BJ (cell line): ENCODE measurements at places on chromosomes 16 and 17.

DNA sequence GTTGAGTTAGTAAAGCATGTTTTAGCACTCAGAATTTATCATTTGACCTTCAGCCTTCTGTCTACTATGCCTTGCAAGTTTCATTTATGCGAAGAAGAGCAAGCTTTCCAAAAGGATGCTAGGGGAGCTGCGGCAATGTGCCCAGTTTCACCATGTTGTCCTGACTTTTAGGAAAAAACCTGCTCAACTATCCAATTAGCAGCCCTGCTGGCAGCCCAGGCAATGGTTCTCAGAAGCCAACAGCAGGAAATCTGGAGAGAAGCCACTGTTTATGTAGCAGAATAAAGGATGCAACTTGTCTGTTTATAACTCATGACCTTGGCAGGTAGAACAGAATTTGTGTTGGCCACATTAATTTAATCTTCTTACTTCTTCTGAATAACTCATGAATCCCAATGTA is 230.8 kb downstream of the ABCC12 start:
- DNase-seq = no peak

- no peak for DNase-seq
Measured at GRCh38 chr17:31281061-31281460, 16.0 kb downstream of the OMG start.

DNA sequence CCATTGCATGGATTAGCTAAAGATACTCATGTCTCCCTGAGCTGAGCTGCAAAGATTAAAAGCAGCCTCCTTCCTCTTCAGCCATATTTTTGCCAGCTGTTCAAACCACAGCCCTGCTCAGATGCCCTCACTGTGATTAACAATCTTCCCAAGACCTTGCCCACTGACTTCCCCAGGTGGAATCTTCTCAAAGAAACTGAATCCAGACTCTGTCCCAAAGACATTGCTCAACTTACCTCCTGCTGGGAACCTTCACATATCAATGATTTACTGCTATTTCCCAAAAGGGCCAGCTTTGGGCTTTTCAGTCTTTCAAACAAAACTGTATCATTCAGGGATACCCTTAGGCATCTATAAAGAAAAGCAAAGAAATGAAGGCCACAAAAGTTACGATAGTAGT is 9.2 kb downstream of the C17orf67 start:
- no peak for DNase-seq

DNA sequence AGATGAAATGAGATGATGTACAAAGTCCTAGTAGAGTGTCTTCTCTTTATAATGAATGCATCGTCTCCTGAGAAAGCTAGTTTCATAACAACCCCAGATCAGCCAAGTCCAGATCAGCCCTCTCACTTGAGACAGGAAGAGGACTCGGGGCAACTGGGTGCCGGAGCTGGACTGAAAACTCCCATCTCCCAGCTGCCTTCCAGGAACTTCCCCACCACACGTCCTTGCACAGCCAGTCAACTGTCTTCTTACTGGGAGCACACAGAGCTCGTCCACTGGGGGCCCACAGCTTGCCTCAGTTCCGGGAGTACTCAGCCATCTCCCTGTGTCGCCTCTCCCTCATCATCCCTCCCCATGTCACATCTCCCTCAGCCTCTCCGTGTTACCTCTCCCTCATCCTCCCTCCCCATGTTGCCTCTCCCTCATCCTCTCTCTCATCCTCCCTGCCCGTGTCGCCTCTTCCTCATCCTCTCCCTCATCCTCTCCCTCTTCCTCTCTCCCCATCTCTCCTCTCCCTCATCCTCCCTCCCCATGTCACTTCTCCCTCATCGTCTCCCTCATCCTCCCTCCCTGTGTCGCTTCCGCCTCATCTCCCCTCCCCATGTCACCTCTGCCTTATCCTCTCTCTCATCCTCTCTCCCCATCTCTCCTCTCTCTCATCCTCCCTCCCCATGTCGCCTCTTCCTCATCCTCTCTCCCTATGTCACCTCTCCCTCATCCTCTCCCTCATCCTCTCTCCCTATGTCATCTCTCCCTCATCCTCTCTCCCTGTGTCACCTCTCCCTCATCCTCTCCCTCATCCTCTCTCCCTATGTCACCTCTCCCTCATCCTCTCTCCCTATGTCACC is 22.4 kb upstream of the KCNH6 start:
- no peak for DNase-seq

GRCh38 chr17:67602444-67602843 is 115.3 kb upstream of the NOL11 start:
- DNase-seq = no peak

DNA sequence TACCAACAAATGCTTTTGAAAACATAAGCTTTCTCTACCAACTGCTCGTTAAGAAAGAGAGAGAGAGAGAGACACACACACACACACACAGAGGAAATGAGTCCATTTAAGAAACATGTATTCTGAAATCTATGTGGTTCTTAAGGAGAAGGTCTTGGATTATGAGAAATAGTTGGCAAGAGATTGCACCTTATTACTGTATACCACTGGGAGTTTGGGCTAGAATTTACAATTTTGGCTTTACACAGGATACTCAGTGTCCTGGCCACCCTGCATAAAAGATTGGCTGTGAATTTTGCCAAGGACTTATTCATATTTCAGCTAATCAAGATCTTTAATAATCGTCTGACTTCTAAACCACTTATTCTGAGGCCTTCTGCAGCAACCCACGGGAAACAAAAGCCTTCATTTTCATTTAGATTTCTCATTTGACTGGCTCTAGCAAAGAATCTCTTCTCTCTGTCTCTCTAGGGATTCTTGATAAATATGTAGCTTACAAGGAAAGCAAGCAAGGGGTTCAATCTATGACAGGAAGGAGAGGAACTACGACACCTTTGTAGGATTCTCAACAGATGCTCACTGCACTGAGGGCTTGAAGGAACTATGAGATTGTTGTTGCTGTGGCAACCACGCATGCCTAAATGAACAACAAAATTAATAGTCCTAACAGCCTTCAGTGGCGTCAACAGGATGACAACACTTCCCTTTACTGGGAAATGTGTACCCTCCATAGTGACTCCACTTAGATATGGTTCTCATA is 75.3 kb upstream of the GNAO1 start:
- no peak for DNase-seq

- no peak for DNase-seq
Measured at GRCh38 chr17:81735264-81736102, 23.4 kb downstream of the SLC25A10 start.

- DNase-seq = no peak
Measured at GRCh38 chr17:9557857-9558256, 17.8 kb downstream of the STX8 start.

DNA sequence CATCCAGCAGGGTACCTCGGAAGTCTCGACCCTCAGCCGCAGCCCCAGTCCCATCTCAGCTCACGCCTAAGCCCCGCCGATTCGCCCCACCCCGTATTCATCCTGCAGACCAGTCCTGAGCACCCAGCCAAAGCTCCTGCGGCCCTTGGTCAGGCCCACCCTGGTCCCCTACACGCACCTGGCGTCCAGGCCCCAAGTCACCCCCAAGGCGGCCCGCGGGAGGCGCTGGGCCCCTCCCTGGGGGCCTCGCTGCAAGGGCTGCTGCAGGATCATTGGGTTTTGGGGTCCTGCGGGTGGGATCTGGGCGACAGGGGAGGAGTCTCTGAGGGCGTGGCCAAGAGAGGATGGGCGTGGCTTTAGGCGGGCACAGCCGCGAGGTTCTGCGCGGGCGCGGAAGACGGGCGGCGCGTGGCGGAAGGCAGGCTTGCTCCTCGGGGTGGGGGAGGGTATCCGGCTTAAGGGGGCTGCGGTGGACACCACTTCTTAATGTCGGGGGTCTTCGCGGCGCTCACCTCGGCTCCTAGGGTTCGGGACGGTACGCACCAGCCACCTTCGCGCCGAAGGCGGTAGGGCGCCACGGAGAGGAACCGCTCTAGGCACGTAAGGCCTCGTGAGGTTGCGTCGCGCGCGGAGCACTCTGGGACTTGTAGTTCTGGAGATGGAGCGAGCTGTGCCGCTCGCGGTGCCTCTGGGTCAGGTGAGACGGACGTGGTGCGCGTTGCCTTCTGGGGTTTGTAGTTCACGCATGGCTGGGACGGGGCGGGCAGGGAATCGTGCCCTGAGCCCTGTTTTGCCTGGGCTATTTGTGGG is at the start of the genes HCFC1R1 and THOC6:
Gene HCFC1R1 (minus strand): TSS at position 274 of the 810 bp plus-strand sequence. CDS start 1 bp downstream, at position 273.
Gene THOC6 (plus strand): TSS at position 367 of the 810 bp plus-strand sequence. CDS start 292 bp downstream, at position 659.
- DNase-seq = peak; percentile 88

GRCh38 chr16:57624806-57625500 is 3.5 kb upstream of the ADGRG1 start:
- DNase-seq = no peak

DNA sequence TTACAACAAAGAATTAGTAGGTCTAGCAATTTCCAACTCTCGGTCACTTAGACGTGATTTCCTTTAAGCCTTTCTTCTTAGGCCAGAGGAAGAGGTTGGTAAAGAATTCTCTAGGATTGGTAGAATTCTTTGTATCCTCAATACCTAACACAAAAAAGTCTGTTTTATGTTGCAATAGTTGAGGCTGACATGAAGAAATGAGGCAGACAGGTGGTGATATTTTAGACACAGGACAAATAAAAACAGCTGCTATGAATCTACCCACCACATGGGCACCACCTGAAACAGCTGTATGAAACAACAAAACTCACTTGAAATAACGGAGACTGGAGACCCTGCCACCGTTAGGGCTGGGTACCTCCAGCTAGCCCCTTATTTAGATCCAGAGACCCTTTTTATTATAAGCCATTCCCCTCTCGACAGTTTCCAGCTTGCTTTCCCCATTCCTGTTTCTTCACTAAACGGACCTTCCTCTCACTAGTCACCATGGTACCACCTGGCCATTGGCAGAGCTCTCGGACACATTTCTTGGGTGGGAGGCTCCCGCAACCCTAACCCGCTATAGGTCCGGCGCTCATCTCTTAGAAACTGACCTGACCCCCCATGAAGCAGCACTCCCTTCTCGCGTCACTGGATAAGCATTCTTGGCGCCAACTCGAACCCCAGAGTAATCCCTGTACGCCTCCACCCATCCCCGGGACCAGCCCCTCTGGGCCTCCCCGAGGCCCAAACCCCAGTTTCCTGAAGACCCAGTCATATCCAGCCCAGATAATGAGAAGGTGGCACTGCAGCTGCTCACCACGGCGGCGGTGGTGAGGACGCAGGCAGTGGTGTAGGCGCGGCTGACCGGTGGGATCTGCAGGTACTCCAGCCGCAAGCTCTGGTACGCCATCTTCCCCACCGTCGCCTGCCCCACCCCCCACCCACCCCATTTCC is at the start of gene DERL2:
Gene DERL2 (minus strand): TSS at position 909 of the 936 bp plus-strand sequence. CDS start 17 bp downstream, at position 892.
- DNase-seq = no peak

- peak; percentile 60 for DNase-seq
Measured at GRCh38 chr17:68707031-68707430, 105.9 kb upstream of the FAM20A start.

DNA sequence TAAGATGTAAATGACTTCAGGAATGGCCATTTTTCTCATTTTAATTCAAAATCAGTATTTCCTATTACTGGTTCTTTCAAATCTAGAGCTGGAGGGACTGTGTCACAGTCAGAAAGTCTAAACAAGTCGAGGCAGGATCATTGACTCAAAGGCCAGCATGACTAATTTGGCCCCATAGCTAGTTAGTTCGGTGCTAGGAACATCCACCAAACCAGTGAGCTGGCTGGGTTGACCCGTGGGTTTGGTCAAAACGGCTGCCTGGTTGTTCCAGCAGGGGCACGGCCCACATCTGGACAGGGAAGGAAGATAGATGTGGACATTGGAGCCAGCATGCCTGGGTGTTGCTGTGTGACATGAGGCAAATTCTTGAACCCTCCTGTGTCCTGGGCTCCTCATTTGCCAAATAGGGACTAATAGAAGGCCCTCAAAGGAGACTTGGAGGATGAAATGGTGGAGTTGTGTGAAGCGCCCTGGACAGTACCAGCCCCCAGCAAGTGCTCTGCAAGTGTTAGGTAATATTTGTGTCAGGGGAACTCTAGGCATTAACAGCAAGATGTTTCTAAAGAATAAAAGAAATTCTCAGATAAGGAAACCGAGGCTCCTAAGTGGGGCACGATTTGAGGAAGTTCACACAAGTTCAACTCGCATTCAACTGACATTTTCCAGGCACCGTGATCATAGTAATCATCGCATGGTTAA is 46.2 kb downstream of the MEOX1 start:
- no peak for DNase-seq

DNA sequence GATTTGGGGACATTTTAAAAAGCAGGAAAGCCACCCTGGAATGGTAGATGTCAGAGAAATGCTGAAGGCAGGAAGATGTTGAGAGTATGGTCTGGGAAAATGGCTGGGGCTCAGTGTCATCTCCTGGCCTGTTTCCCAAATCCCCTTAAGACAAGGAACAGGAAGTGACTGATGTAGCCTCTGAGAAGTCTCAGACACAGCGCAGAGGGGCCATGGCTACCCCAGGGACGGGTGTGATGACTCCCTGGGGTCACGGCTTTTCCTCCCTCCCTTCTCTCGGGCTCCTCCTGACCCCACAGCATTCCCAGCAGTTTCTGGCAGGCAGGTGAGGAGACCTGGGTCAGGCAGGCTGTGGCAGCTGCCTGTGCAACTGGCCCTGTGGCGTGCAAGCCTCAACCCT is 45.4 kb downstream of the RAP1GAP2 start:
- no peak for DNase-seq

GRCh38 chr16:54106057-54106456 is 180.5 kb downstream of the IRX3 start:
- DNase-seq = no peak

- DNase-seq = no peak
Measured at GRCh38 chr17:66538776-66539175, 236.4 kb downstream of the PRKCA start.

DNA sequence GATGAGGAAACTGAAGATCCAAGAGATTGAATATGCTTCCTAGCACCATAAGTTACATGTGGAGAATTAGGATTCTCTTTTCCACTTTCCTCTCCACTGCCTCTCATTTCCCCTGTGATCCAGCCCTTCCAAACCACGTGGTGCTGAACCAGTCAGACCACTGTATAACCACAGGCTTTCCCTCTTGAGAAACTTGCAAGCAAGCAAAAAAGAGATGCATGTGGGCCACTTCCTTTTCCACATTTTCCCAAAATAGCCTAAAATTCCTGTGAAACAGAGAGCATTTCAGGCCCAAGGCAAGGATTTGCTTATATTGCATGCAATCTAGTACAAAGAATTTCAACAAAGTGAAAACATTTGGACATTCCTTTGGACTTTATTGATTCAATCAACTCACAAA is 59.3 kb upstream of the KSR1 start:
- DNase-seq = peak; percentile 80

DNA sequence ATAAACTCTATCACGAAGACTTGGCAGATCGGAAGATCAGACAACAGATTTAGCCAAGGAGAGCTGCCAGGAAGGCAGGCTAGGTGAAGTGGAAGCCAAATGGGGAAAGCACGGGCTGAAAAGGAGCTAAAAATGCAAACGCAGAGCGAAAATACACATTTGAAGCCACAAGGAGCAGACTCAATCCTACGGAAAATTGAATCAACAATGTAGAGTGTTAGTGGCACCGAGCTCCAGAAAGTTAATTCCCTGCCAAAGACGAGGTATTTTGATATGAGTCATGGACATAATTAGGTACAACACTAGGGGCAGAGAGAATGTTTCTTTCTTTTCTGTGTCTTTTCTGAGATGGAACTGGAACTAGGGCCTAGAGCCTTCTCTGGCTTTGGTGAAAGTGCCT is 20.7 kb downstream of the GSG1L start:
- no peak for DNase-seq
